ENCODE measurements at places on chromosomes 6 and 20. TPM values are rescaled to one million over a fixed set of nuclear protein-coding genes. Genes with fewer than 3 reads are reported as not detected.

Gene CST2
- total RNA-seq, result not detected

Gene ADGRF4
- not detected for total RNA-seq

Gene CGA
- 0.16 TPM for total RNA-seq

Gene STX11
- total RNA-seq, result not detected

Gene CLVS2
- total RNA-seq, result under 0.01 TPM

Gene MPIG6B
- not detected for total RNA-seq

Gene RNGTT
- total RNA-seq, result 11.7 TPM

Gene TOX2
- total RNA-seq, result 1.6 TPM

Gene C20orf204
- 0.60 TPM for total RNA-seq

Gene MAPK13
- 10.2 TPM for total RNA-seq

Gene RBPJL
- total RNA-seq, result not detected

Gene GNAS-AS1
- total RNA-seq, result 0.43 TPM

Gene DTD1
- 64.4 TPM for total RNA-seq

Gene CAP2
- total RNA-seq, result 0.86 TPM

Gene TEAD3
- total RNA-seq, result 3.8 TPM

Gene BHLHE23
- not detected for total RNA-seq

Gene ULBP1
- total RNA-seq, result not detected

Gene FOXC1
- total RNA-seq, result 2.3 TPM

Gene VSTM2L
- total RNA-seq, result 0.32 TPM

Gene PIM1
- 6.0 TPM for total RNA-seq

Gene RPL10A
- 2,423 TPM for total RNA-seq

Gene MEP1A
- total RNA-seq, result not detected

Gene MCCD1
- not detected for total RNA-seq

Gene SMOC2
- total RNA-seq, result not detected

Gene ANKRD66
- total RNA-seq, result not detected

Gene WFDC5
- total RNA-seq, result not detected

Gene PLCB1
- total RNA-seq, result 24.9 TPM

Gene C6orf15
- not detected for total RNA-seq

Gene MDFI
- 0.26 TPM for total RNA-seq

Gene KCTD20
- total RNA-seq, result 27.6 TPM

Gene TAGAP
- total RNA-seq, result not detected

Gene CDC25B
- total RNA-seq, result 54.4 TPM

Gene SYTL3
- 9.5 TPM for total RNA-seq

Gene IMPG1
- not detected for total RNA-seq

Gene IL20RA
- total RNA-seq, result 0.17 TPM

Gene SLA2
- not detected for total RNA-seq

Gene TCF15
- total RNA-seq, result under 0.01 TPM

Gene ADA
- total RNA-seq, result 9.4 TPM

Gene STMND1
- total RNA-seq, result not detected

Gene STMN3
- 11.7 TPM for total RNA-seq
